Anterior cingulate cortex (tissue), 58 donors: ENCODE measurements at places on chromosomes 4 and X.

GRCh38 chrX:11137543-11138139 is 26.5 kb downstream of the HCCS start:
- DNase-seq: no peak

DNA sequence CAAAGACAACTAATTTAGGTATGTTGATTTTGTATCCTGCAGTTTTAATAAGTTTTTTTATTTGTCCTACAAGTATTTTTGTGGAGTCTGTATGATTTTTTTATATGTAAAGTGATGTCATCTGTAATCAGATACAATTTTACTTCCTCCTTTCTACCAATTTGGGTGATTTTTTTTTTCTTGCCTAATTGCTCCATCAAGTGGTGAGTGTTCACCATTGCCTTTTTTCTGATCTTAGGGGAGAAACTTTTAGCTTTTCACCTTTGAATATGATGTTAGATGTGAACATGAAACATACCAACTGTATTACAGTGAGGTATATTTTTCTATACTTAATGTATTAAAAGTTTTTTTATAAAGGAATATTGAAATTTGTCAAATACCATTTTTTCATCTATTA is 362.3 kb downstream of the PABPC4L start:
- no peak for DNase-seq

- DNase-seq: no peak
These were observed 156.9 kb upstream of the BMP3 start for GRCh38 chr4:80873571-80873970.

- DNase-seq: no peak
These were observed 2.6 kb downstream of the POLA1 start for GRCh38 chrX:24696294-24696693.

- no peak for DNase-seq
These were observed 69.8 kb downstream of the ZFX start for GRCh38 chrX:24219320-24219719.

- no peak for DNase-seq
These were observed 256.6 kb upstream of the NDST4 start for GRCh38 chr4:115370012-115370411.

DNA sequence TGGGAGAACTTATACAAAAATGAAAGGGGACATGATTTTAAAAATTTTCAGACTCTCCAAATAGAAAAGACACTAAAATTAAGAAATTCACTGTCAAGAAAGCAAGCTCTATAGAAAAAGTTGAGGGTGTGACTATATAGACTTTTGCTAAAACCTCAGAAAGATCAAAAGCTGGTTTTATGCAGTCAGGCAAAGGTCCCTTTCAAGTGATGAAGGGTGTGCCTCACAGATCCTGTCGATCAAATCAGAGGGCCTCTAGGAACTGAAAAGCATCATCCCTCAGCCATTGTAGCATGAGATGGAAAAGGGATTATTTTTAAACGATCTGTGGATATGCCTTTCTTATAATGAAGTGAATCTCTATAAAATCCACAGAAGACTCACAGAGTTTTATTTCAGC is 116.5 kb downstream of the FAM13A start:
- no peak for DNase-seq

- no peak for DNase-seq
These were observed 100.3 kb downstream of the F11 start for GRCh38 chr4:186366326-186366725.

GRCh38 chrX:31293409-31293808 is 221.6 kb upstream of the FTHL17 start:
- no peak for DNase-seq

DNA sequence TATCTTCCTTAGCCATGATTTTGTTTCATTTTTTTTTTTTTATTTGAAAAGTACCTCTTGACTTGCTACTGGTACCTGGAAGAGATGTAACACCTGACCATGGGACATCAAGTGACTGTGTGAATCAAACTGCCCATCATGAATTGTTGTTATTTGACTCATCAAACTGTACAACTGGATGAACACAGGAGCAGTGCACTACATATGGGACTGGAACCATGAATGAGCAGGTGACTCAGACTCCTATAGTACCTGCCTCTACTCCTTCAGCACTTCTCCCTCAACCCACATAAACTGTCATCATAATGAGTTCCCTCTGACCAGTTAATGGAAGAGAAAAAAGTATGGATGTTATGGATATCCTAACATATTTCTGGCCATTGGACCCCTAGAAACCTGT is 15.9 kb upstream of the UBE2D3 start:
- DNase-seq: no peak

DNA sequence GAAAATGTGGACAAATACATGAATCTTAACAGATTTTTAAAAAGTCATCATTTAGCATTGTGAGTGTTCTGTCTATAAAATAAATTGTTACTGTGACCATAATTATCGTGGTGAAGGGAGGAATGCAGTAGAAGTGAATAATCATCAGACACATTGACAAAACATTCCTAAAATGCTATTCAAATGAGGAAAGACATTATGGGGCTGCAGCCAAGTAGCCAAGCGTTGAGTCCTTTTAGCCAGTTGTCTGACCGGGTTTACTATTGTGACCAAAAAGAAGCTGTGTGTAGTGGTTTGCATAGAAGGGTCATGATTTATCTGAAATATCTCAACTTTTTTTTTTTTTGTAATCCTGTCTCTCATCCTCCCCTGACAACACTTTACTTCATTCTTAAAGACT is 19.5 kb downstream of the WWC2 start:
- DNase-seq: no peak

DNA sequence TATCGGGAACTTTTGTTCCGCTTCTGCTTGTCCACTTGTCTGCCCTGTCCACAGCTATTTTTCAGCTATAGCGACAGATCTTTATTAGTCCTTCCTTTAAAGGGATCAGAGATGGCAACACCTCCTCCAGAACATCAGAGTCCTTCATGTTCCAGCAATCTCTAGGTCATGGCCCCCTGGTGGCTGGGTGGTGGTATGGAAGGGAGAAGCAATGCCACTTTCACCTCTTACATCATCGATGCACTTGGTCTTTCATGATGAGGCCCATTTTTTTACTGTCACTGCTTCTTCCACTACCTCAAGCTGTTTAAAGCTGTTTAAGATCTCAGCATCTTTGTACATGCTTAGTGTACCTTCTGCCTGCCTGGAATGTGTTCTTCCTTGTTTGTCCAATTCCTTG is 106.7 kb downstream of the ARHGAP6 start:
- no peak for DNase-seq

- no peak for DNase-seq
These were observed 334.9 kb upstream of the ADGRL3 start for GRCh38 chr4:60865273-60865672.

DNA sequence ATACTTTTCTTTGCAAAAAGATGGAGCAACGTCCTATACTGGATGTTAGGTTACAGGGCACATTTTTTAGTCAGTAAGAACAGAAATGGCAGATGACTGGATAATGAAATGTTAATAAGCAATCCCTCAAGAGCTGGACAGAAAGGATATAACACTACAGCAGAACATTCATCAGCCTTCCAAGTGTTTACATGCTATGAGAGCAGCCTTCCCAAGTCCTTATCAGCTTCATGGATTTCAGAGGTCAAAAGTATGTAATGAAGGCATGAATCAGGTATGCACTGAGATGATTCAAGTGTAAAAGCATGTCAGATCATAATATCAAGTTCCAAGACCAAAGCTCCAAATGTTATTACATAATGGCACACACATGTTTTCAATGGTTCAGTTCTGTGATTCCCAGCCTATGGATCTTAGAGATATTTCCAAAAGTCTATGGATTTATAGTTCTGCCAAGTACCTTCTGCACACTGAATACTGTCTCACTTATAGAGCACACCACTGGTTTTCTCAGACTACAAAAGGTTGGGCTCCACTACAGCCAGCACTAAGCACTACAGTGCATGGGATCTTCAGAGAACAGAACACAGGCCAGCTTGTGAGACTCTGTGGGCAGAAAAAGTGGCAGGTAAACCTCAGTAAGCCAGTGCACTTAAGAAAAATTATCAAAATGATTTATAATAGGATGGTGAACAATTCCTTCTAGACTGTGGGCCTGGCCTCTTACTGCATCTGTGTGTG is 49.2 kb downstream of the GPC4 start:
- no peak for DNase-seq

GRCh38 chr4:183588691-183589090 is 70.3 kb downstream of the RWDD4 start:
- no peak for DNase-seq

GRCh38 chr4:4379540-4380087 is 7.3 kb upstream of the NSG1 start:
- DNase-seq: no peak

DNA sequence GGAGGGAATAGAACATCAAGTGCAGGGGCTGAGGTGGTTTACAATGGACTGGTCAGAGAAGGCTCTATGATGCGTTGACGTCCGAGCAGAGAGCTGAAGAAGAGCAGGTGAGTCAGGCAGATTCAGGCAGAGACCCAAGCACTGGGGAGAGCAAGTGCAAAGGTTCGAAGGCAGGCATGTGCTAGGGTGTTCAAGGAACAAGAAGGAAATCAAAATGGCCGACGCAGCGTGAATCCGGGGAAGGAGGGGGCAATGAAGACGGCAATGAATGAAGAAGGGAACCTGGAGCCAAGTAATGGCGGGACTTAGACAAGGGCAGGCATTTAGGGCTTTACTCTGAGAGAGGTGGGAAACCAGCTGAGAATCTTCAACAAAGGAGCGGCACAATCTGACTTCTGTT is 56.8 kb upstream of the DCTD start:
- no peak for DNase-seq
